Lung microvascular endothelial cell (primary cell): ENCODE measurements at places on chromosomes 7 and 10.

DNA sequence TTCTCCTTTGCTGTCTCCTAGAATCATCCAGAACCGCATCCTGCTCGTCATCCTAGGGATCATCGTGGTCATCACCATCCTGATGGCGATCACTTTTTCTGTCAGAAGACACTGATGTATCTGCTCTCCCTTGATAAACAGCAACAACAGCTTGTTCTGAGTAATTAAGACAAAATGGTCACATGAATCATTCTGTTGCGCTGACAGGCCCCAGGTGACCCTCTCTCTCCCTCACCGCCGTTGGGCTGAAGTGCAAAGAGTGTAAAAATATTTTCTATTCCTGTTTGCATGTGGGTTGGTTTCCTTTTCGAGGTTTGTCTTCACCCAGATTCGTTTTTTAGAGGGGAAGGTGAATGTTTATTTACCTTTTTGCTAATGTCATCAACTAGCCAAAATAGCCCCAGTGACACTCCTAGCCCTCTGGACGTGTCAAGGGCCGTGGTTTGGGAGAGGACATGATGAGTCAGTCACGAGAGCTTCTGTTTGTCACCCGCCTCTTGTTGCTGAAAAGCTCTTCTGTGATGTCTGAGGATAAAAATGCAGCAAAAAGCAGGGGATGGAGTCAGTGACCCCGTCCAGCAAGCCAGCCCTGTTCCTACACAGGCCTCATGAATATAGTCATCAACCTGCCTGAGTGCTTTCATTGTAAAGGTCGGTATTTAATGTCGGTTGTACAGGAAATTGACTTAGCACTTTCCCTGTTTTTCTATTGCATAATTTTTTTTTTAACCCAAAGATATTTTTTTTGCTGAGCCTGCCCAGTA is 134.6 kb upstream of the TCF7L2 start:
- peak; percentile 39 for DNase-seq

- no peak for DNase-seq
These were observed 29.9 kb downstream of the ZC3HC1 start for GRCh38 chr7:130021105-130021834.

GRCh38 chr7:71782051-71782450 is 630.1 kb downstream of the CALN1 start:
- no peak for DNase-seq

DNA sequence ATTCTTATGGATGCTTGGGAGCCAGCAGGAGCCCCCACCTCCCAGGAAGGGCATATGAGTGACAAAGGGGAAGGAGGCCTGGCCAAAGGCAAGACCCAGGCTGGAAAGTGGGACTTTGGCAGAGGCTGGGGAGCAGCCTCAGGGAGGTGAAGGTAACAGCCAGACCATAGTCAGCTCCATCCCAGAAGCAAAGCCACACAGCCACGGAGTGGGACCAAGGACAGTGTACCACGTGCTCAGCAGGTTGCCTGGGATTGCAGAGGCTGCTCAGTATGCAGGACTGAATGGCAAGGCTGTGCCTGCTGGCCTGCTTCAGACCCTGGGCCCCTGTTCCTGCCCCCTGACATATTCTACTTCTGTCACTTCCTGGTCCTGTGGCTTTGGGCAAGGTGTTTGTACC is 17.6 kb upstream of the GPR26 start:
- DNase-seq: no peak

GRCh38 chr7:48839108-48839507 is 85.2 kb upstream of the CDC14C start:
- no peak for DNase-seq

DNA sequence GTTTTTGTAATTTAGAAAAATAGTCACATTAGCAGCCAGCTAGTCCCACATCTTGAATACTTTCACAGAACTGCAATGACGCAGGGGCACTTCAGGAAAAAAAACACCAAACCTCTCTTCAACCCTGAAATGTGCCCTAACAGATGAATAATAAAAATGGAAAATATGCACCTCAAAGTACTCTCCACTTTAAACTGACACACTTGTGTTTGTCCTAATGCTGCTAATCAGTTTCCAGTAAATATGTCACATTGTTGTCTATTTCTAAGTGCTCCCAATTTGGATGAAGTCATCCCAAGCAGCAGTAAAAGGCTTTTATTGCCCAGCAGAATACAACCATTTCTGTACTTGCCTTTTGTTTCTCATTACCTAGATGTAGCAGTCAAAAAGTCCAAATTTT is 86.7 kb downstream of the PARD3 start:
- no peak for DNase-seq

DNA sequence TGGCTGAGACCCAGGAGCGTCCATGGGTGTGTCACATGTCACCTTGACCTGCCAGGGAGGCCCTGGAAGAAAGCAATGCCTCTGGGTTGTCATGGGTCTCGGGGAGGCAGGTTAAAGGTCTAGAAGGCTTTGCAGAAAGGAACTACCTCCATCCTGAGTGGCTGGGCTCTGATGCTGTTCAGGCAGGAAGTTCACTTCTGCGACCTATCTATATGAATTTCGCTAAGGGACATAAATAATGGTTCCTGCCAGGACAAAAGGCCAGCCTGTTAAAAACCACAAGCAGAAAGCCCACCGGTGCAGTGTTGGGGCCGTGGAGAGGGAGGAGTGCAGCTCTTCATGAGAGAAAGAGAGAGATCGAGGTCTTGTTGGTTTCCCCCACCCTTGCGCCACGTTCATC is 182.9 kb downstream of the PTPN20 start:
- no peak for DNase-seq

- no peak for DNase-seq
These were observed 120.4 kb downstream of the CDK6 start for GRCh38 chr7:92715963-92716362.

DNA sequence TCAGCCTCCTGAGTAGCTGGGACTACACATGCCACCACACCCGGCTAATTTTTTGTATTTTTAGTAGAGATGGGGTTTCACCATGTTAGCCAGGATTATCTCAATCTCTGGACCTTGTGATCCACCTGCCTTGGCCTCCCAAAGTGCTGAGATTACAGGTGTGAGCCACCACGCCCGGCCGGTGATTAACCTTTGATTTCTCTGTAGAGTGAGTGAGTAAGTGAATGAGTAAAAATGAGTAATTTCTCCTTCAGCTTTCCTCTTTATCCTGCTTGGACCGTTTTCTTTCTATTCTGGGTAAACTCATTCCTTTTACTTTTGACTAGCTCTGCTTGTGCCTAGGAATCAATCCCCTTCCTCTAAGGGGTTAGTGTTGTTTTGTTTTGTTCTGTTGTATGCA is 36.8 kb downstream of the ST7 start:
- DNase-seq: no peak

DNA sequence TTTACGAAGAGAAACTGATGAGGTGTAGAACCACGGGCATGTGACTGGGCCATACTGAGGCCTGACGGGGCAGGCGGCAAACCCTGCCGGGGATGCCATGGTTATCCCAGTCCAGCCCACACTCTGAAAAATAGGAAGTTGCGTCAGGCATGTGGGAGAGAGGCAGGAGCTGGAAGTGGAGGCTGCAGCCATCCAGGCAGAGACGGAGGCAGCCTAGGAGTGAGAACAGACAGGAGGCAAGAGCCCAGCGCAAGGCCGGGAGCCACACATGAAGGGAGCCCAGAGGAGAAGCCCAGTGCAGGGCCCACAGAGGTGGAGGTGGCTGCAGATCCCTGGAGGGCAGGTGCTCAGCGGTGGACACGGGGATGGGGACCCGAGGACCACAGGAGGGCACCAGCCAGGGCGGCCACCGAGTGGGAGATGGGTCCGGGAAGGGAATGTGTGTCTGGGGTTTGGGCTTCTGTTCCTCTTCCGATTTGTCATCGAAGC is 175.2 kb upstream of the PPP2R2D start:
- DNase-seq: no peak

GRCh38 chr10:61262486-61263261 is 190.5 kb downstream of the TMEM26 start:
- DNase-seq: no peak

GRCh38 chr10:71103961-71104360 is 108.4 kb upstream of the UNC5B start:
- no peak for DNase-seq
